ENCODE measurements at places on chromosomes 1 and 21. TPM values are rescaled to one million over a fixed set of nuclear protein-coding genes. Genes with fewer than 3 reads are reported as not detected.

DNA sequence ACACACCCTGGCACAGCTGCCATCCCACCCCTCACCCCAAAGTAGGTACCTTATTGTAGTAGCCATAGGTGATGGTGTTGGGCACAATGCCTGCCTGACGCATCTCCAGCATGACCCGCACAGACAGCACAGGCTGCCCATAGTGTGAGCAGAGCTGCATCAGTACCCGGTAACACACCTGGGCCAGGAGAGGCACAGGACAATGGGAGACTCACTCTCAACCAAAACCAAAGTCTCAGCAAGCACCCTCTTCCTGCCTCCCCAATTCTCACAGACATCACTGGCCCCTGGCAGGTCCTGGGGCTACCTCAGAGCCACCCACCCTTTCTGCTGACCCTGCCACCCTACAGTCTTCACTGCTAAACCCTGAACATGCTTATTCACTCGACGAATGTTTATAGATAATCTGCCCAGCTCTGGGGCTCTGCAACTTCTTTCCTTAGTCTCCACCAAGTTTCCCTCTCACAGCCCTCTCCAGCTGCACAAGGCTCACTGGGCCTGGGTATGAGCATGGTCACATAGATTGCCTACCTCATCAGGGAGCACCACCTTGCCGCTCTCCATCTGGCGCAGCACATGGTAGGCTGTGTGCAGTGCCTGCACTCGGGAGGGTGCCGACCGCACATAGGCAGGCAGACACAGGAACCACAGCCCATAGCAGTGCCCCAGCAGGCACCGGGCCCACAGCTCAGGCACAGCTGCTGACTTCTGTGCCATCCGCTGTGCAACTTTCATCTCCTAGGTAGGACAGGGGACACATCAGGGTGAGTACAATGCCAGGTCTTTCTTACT, 10.3 kb downstream of the DENND4B start:
- no peak for DNase-seq

Gene FAM110D
- total RNA-seq = 1.1 TPM

Gene PLCH2
- total RNA-seq = 2.0 TPM

Gene MROH9
- not detected for total RNA-seq

Gene SLC27A3
- total RNA-seq = 27.9 TPM

DNA sequence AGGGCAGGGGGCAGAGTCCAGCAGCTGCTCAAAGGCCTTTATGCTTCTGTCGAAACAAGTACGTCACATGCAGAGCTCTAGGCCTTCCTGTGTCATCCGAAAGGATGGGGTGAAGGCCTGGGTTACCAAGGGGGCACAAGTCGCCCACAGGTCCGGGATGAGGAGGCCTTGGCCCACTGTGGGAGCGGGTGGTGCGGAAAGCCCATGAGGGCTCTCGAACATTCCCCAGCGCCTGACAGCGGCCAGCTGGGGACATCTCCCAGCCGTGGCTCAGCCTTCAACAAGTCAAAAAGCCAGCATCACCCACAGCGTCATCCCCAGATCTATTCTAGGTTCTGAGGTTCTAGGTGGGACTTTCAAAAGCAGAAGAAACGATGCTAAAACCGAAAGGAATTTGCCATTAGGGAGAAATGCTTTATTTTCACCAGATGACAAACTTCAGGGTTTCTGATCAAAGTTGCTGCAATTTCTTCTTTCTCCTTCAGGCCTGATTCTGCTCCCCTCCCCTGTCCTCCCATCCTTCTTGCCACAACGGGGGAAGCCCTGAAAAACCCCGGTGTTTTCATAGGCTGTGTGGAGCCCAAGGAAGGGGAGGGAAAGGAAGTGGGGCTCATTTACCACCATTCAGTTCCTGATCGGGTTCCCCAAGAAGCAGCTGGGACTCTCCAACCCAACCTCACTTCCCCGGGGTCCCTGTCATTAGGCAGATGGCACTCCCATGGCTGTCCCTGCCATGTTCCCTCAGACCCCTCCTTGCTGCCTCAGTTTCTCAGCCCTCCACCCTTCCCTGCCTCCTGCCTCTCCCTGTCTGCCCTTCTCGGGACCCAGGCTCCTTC, 17.6 kb downstream of the GPR137B start:
- DNase-seq = peak; percentile 49

DNA sequence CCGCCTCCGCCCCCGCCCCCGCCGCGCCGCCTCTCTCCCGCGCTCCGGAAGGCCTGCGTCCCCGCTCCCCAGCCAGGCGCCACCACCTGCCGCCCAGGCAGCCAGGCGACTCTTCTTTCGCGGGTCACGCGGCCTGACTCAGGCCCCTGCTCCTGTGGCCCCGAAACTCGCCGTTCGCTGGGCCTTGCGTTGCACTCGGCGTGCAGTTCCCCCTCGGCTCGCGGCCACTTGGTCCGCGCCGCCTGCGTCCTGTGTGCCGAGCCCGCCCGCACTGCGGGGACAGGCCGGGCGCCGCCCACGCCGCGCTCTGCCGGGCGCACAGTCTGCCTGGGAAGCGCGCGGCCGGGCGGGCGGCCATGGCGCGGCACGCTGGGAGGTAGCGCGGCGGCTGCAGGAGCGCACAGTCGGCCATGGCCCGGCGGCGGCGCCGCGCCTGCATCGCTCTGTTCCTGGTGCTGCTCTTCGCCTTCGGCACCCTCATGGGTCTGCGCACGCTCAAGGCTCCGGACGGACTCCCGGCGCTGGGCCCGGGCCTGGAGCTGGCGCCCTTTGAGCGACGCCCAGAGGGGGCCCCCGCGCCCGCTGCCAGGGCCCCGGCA, at the start of gene MANEAL:
Gene MANEAL (plus strand): TSS at position 75 of the 599 bp plus-strand sequence. CDS start 336 bp downstream, at position 411.
- peak; percentile 44 for DNase-seq

Gene GNL2
- 28.4 TPM for total RNA-seq

Gene MMP23B
- total RNA-seq = 3.0 TPM

- no peak for DNase-seq
Measured at GRCh38 chr21:46423546-46424038, 35.1 kb upstream of the DIP2A start.

Gene TTLL10
- 2.3 TPM for total RNA-seq

Gene RXRG
- total RNA-seq = 0.20 TPM

Gene AMY1A
- not detected for total RNA-seq

Gene TNFRSF14
- 111 TPM for total RNA-seq

GRCh38 chr21:46125846-46126301, 28.0 kb downstream of the COL6A2 start:
- no peak for DNase-seq

GRCh38 chr1:211327346-211327921, 801 bp downstream of the TRAF5 start:
- DNase-seq = peak; percentile 58

DNA sequence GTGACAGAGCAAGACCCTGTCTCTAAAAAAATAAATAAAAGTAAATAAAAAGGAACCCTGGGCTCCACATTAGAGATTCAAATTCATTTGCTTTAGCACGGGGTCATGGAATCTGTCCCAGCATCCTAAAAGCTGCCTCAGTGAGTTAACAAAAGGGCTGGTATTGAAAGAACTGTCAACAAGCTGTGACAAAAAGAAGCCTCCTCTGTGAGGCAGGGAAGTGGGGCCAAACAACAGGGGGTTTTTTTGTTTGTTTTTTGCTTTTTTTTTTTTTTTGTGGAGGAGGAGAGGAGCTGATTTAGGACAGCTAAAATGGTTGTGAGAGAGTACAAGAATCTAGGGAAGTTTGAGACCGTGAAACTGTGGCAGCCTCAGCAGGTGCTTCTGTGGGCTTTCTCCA, 115.7 kb downstream of the LIPI start:
- no peak for DNase-seq

Gene C1orf226
- 26.9 TPM for total RNA-seq

- no peak for DNase-seq
Measured at GRCh38 chr1:235865565-235866204, 1.0 kb downstream of the LYST start.

- no peak for DNase-seq
Measured at GRCh38 chr1:51649593-51650091, 32.8 kb downstream of the OSBPL9 start.

- no peak for DNase-seq
Measured at GRCh38 chr1:115692224-115692623, 50.5 kb downstream of the VANGL1 start.

DNA sequence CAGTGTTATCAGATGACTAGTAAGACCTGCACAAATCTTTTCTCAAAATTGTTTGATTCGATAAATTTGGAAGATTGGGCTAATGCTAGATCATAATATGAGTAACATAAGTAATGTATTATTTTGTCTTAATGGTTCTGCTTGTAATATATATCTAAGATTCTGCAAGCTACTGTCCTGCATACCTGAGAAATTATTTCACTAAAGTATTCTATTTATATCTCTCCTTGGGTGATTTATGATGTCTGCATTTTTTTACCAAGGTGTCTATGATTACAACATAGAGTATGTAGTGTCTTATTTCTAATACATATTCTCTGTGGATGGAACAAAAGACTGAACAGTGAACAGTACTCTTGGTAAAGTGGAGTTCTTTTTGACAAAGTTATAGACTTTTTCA, 166.6 kb downstream of the CLEC20A start:
- no peak for DNase-seq

GRCh38 chr1:111199881-111200801, at the start of gene DENND2D:
Gene DENND2D, minus strand, starts transcription at chr1:111200646. Its CDS starts 187 bp downstream, at chr1:111200459.
- peak; percentile 73 for DNase-seq

Gene TMEM79
- 7.0 TPM for total RNA-seq
